ENCODE measurements at places on chromosomes 13 and 19. TPM values are rescaled to one million over a fixed set of nuclear protein-coding genes. Genes with fewer than 3 reads are reported as not detected.

USP12 gene
- total RNA-seq: 32.3 TPM

COX6B2 gene
- total RNA-seq: 0.14 TPM

EDDM13 gene
- 0.30 TPM for total RNA-seq

NECTIN2 gene
- total RNA-seq: 0.80 TPM

NLRP7 gene
- total RNA-seq: not detected

ZNF226 gene
- 11.3 TPM for total RNA-seq

IGSF23 gene
- not detected for total RNA-seq

ELAVL3 gene
- 0.09 TPM for total RNA-seq

DNA sequence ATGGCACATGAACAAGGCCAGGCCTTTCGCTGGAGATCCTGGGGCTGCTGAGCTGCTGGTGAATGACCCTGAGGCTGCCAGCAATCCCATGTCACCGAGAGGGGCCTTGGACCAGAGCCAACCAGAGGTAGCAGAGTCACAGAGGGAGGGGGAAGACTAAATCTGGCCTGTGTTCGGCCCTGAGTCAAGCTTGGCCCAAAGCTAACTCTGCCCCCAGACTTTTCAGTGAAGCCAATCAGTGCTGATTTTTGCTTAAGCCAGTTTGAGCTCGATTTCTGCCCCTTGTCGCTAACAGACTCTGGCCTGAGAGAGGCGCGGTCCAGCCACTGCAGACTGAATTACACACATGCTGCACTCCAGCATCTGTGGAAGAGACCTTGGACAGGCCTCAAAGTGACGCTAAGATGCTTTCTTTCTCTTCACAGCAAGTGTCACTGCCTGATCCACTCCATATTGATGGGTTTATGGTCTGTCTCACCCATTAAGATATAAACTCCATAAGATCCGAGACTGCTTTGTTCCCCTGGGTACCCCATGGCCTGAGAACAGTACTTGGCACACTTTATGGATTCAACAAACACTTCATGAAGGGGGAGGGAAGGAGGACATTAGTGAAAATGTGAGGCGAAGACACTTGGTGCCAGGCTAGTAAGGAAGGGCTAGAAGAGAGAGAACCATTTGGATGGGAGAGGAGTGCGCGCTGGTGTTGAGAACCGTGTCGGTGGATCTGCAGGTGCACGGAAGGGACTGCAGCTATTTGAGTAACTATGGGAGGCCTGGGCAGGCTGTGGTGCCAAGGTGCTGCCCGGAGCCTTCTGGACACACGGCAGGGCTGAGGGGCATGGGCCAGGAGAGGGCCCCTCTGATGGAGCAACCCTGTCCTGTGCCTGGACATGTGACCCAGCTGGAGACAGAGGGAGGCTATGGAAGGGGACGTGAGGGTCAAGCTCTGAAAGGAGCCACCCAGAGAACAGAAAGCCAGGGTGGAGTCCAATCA, 17.6 kb downstream of the RANBP3 start:
- H3K4me1 ChIP-seq: peaks cover 93% of the 10 kb centered on the region
- no peak for DNase-seq
- no peaks in the 10 kb centered on the region for H3K27me3 ChIP-seq
- peak overlapping the region; percentile 83 for H3K27ac ChIP-seq
- H3K36me3 ChIP-seq: peaks cover 8% of the 10 kb centered on the region

DNA sequence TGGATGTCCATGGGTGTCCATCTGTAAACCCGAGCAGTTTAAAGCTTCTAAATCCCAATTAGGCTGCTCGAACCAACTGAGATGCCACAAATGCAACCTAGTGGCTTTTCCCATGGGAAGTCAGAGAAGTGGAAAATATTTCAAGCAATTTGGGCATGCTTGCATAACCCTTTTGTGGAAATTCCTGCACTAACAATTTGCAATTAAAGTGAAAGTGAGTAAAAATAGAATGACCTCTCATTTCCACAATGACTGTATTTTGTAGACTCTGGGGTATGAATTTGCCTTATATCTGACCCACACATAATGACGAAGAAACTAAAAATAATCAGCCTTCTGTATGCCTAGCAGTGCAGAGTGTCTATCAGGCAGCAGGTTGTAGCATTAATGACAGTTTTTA, 91.8 kb upstream of the TSC22D1 start:
- peaks cover 6% of the 10 kb centered on the region for H3K27me3 ChIP-seq
- H3K4me3 ChIP-seq: no peak overlapping the region
- no peaks in the 10 kb centered on the region for H3K36me3 ChIP-seq
- H3K27ac ChIP-seq: no peak overlapping the region
- no peak for DNase-seq
- no peaks in the 10 kb centered on the region for H3K4me1 ChIP-seq

DNA sequence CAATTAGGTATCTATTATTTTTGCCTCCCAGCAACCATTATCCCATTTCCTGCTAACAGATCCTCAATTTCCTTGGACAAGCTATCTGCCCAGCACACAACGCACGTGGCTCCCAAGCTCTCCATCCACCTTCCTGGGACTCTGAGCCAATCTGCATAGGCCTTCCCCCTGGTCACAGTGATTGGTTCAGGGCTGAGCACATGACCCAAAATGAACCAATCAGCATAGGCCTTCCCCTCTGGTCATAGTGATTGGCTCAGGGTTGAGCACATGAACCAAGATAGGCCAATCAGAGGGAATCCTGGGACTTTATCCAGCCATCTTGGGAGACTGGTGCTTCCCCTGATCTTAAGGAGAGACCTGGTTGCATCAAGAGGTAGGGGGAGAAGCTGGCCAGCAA, 5.8 kb downstream of the CPAMD8 start:
- no peak overlapping the region for H3K4me3 ChIP-seq
- H3K4me1 ChIP-seq: no peaks in the 10 kb centered on the region
- H3K36me3 ChIP-seq: peaks cover 5% of the 10 kb centered on the region
- no peak for DNase-seq
- H3K27ac ChIP-seq: no peak overlapping the region
- H3K27me3 ChIP-seq: peaks cover 20% of the 10 kb centered on the region

- H3K4me1 ChIP-seq: peaks cover 27% of the 10 kb centered on the region
- H3K27ac ChIP-seq: no peak overlapping the region
- no peak overlapping the region for H3K4me3 ChIP-seq
- no peaks in the 10 kb centered on the region for H3K27me3 ChIP-seq
Observed at GRCh38 chr13:46345398-46345797, 41.7 kb downstream of the RUBCNL start.

DNA sequence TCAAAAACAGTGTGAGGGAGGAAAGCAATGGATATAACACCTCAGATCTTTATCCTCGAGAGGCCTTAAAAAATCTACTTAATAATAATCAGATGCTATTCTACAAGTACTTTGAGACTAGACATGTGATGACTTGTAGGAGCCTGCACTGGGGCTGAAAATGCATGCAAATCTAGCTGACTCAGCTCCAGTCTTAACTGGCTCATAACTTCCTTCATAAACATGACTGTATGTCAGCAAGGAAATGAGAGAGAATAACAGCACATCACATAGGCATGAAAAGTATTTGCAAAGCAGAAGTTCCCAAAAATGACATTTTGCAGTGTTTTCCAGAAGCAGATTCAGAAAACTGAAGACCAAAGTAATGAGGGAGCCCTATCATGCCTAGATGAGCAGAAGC, 38.1 kb downstream of the PSG5 start:
- DNase-seq: no peak
- H3K4me1 ChIP-seq: no peaks in the 10 kb centered on the region
- H3K4me3 ChIP-seq: no peak overlapping the region
- H3K27ac ChIP-seq: no peak overlapping the region

- H3K4me1 ChIP-seq: peaks cover 35% of the 10 kb centered on the region
- DNase-seq: no peak
- H3K4me3 ChIP-seq: no peak overlapping the region
- peaks cover 31% of the 10 kb centered on the region for H3K36me3 ChIP-seq
- no peaks in the 10 kb centered on the region for H3K27me3 ChIP-seq
Observed at GRCh38 chr19:16383584-16384161, 59.0 kb downstream of the KLF2 start.

DNA sequence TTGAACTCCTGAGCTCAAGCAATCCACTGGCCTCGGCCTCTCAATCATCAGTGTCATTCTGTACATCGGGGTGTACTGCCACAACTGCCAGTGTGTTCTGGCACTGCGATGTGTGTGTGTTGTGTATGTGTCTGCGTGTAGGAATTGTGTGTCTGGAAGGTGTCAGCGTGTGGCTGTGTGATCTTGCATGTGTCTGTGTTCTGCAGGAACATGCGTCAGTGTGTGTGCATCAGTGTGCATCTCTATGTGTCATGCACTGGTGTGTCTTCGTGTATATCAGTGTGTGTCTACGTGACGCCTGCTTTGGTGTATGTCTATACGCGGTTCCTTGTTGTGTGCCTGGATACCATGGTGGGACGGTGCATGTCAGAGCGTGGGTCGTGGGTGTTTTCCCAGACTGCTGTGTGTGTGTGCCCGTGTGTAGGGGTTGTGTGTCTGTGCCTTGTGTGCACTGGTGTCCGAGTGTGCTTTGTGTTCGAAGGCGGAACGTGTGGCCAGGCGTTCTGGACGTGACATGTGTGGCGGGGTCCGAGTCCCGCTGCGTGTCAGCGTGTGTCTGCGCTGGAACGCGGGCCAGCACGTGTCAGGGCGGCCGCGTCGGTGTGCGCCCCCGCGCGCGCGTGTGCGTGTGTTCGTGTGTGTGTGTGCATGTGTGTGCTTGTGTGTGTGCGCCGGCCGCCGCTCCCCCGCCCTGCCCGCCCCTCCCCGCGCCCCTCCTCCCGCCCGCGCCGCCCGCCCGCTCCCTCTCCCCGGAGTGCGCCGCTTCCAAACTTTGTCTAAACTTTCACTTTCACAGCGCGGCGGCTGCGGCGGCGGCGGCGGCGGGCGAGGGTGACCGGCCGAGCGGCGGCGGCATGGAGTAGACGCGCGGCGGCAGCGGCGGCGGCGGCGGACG, at the start of gene NFIX:
Gene NFIX, plus strand, starts transcription at position 775 of the 895 bp plus-strand sequence. CDS start 363 bp downstream, outside the sequence.
- peaks cover 5% of the 10 kb centered on the region for H3K27me3 ChIP-seq
- H3K27ac ChIP-seq: peak within 1 kb of the TSS; percentile 68
- H3K4me1 ChIP-seq: peaks cover 7% of the 10 kb centered on the region
- no peaks in the 10 kb centered on the region for H3K36me3 ChIP-seq
- H3K4me3 ChIP-seq: peak within 1 kb of the TSS; percentile 71
- peak; percentile 76 for DNase-seq

DNA sequence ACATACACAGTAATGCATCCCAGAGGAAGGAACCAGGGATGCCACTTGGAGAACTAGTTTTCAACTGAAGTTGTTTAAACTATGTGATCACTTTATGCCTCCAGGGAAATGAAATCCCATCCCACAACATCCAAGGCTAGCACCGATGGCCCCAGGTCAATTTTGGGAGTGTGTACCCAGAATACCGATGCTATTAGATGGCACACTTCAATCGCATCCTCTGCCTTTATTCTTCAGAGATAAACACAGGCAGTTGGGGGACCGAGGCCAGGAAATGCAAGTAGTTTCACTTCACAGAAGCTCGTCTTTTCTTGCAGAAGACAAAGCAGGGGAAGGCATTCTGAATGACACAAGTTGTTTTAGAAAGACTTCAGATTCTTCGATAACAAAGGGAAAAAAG, 13.8 kb downstream of the STK24 start:
- H3K4me3 ChIP-seq: peak overlapping the region; percentile 72
- peak overlapping the region; percentile 88 for H3K27ac ChIP-seq
- peak; percentile 57 for DNase-seq
- peaks cover 89% of the 10 kb centered on the region for H3K4me1 ChIP-seq
- peaks cover 48% of the 10 kb centered on the region for H3K36me3 ChIP-seq

GRCh38 chr13:100089465-100090032, 656 bp downstream of the PCCA start:
- peak; percentile 8 for DNase-seq
- H3K27me3 ChIP-seq: no peaks in the 10 kb centered on the region
- H3K27ac ChIP-seq: peak overlapping the region; percentile 84
- no peaks in the 10 kb centered on the region for H3K36me3 ChIP-seq
- peak overlapping the region; percentile 78 for H3K4me3 ChIP-seq

DNA sequence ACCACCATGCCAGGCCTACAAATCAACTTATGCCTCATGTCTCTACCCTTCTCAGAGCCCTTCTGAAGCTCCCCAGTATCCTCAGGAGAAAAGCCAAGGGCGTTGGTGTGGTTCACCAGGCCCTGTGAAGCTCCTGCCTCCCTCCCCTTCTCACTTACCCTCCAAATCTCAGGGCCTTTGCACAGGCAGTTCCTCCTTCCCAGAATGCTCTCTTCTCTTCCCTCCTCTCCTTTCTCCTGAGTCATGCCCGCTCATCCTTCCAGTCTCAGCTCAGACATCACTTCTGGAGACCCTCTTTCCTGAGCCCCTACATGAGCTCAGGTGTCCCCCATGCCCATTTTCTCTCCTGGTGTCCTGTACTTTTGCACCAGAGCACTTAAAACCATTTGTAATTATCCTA, 20.5 kb downstream of the HIF3A start:
- H3K27me3 ChIP-seq: no peaks in the 10 kb centered on the region
- H3K27ac ChIP-seq: no peak overlapping the region
- H3K36me3 ChIP-seq: no peaks in the 10 kb centered on the region
- no peak for DNase-seq
- no peak overlapping the region for H3K4me3 ChIP-seq
- no peaks in the 10 kb centered on the region for H3K4me1 ChIP-seq

GRCh38 chr19:4258181-4258580, 11.3 kb downstream of the YJU2 start:
- H3K36me3 ChIP-seq: peaks cover 47% of the 10 kb centered on the region
- H3K27ac ChIP-seq: no peak overlapping the region
- H3K4me1 ChIP-seq: no peaks in the 10 kb centered on the region
- no peaks in the 10 kb centered on the region for H3K27me3 ChIP-seq
- no peak for DNase-seq

DNA sequence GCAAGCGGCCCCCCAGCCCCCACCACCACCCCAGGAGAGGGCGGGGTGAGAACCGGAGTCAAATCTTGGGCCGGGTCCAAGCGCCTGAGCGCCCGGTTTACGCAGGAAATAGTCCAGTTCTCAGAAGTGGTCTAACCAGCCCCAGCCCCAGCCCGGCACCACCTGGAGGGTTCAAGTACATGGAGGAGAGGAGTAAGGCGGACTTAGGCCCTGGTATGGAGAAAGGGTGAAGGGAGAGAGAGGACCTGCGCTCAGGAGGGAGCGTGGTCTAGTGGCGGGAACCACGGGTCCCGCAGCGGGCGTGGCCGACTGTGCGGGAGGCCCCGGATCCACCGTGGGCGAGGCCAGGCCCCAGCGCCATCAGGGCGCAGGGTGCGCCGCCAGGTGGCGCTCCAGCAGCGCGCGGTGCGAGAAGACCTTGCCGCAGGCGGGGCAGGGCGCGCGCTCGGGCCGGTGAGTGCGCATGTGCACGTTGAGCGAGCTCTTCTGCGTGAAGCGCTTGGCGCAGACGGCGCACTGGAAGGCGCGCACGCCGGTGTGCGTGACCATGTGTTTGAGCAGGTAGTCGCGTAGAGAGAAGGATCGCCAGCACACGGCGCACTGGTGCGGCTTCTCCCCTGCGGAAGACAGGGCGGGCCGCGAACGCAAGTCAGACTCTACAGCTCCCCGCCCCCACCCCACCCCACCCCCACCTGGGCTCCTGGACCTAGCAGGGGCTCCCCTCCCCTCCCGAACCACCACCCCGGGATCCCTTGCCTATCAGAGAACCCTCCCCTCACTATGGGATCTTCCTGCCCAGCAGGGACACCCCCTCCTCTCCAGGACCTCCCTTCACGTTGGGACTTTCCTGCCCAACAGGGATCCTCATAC, 2.1 kb upstream of the SLC27A5 start:
- peaks cover 21% of the 10 kb centered on the region for H3K36me3 ChIP-seq
- H3K27ac ChIP-seq: peak overlapping the region; percentile 81
- peak; percentile 99 for DNase-seq
- peaks cover 27% of the 10 kb centered on the region for H3K4me1 ChIP-seq
- peak overlapping the region; percentile 88 for H3K4me3 ChIP-seq

GRCh38 chr13:39612023-39612637, 9.1 kb upstream of the LHFPL6 start:
- H3K27ac ChIP-seq: no peak overlapping the region
- peaks cover 8% of the 10 kb centered on the region for H3K27me3 ChIP-seq
- H3K4me3 ChIP-seq: no peak overlapping the region
- peak; percentile 77 for DNase-seq

- H3K36me3 ChIP-seq: no peaks in the 10 kb centered on the region
- H3K4me1 ChIP-seq: no peaks in the 10 kb centered on the region
- no peaks in the 10 kb centered on the region for H3K27me3 ChIP-seq
- no peak overlapping the region for H3K4me3 ChIP-seq
Observed at GRCh38 chr13:31824705-31825517, 85.6 kb downstream of the RXFP2 start.
